ENCODE measurements at places on chromosomes 1 and 21.

GRCh38 chr21:28523367-28523766 lies 469.3 kb downstream of the LTN1 start:
- DNase-seq: no peak

DNA sequence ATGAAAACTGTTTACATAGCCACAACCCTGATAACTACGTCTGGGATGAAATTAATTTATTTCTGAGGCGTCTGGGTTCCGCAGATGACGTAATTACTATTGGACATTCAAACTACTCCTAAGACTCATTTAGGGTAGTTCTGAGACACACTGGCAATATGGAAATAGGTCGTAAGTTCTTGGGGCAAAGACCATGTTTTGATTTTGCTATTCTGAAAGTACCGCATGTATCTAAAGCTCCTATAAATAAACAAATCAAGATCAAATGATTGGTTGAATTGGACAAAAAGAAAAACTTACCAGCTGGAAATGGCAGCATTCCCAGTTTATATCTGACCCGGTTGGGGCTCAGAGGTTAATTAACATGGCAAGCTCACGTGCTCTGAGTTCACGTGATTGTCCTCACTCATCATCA lies 74.3 kb downstream of the DHRS3 start:
- DNase-seq: no peak

DNA sequence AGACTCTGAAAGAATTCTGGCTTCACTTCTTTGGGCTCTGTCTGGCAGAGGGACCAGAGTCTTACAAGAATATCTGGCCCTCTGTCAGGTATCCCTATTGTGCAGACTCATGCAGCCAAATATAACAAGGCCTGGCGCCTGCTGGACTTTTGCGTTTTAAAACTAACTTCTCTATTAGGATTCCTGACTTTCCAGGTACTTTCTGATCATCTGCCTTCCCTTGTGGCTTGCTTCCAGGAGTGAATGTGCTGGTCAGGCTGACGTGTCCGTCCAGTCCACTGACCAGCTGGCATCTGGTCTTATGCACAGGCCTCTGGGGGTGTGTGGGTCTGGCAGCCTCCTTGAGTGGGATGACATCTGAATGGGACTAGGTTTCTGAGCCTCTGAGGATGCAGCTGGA lies 8.6 kb upstream of the RAB29 start:
- DNase-seq: no peak

GRCh38 chr1:10624256-10625050 lies 149.7 kb downstream of the PEX14 start:
- DNase-seq: no peak

DNA sequence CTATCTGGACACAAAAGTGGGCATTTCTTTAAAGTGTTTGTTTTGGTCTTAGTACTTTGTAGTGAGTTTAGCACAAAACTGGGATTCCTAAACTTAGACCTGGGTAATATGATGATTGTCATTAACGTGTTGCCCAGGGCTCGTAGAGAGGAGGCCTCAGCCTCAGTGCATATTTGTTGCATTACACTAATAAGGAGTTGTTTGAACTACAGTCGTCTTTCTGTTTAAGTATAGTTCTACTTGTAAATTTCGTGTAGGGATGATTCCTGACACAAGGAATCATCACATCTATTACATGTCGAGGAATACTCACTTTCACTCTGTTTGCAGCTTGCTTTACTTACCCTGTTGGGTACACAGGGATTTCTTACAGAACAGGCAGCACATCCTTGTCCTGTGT lies 85.0 kb downstream of the PRDM2 start:
- no peak for DNase-seq

GRCh38 chr1:110003747-110004428 lies 19.3 kb downstream of the AHCYL1 start:
- peak; percentile 52 for DNase-seq

- DNase-seq: no peak
Measured at GRCh38 chr1:164704954-164705353, 146.0 kb downstream of the PBX1 start.

DNA sequence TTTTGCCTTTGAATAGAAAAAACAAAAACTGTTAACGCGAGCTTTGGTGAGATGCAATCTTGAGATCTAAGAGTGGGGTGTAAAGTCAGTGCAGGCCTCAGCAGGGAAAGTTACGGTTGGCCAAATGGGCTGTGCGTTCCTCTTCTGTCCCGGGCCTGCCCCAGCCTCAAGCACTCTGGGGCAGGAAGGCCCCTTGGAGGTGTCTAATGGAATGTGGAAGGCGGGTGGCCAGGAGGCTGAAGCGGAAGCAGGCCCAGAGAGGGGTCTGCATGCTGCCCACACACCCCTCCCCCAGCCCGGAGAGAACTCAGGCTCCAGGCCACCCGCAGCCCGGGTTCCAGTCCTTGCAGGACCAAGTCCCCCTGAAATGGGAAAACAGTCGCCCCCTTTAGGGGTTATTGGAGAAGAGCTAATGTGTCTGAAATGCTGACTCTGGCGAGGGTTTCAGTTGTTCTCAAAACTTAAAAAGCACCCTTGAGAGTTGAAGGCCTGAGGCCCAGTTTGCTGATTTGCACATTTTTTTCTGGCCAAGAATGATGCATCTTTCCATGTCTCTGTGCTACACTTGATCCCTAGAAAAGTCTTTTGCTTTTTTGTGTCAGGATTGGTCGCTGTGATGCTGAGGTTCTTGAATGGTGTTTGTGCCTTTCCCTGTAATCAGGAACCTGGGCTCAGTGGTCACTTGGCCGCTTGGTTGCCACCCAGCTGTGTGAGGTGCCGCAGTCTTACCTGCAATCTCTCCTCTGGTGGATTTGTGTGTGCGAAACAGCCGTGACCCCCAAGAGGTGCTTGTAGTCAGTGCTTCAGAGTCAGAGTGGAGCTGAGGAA lies 2.0 kb downstream of the COL18A1 start:
- no peak for DNase-seq

- no peak for DNase-seq
Measured at GRCh38 chr1:59898927-59899326, 27.6 kb downstream of the CYP2J2 start.

DNA sequence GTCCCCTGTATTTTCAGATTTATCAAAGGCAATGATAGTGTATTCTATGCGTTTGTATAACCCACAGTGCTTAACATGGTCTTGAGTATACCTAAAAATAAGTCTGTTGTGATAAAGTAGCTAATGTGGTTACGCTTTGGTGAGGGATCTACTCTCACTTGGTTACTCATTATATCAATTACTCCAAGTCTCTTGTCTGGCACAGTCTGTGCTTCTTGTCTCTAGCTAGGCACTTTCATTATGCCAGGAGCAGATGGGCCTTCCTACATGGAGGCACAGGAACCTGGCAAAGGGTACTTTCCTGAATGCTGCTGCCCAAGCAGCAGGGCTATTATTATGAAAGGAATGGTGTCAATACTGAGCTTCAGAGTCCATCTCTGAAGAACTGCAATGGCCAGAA lies 4.2 kb upstream of the PTPN22 start:
- DNase-seq: no peak

GRCh38 chr1:24683713-24684162 lies 40.6 kb downstream of the SRRM1 start:
- no peak for DNase-seq

- DNase-seq: no peak
Measured at GRCh38 chr1:209367061-209367772, 216.3 kb upstream of the CAMK1G start.

DNA sequence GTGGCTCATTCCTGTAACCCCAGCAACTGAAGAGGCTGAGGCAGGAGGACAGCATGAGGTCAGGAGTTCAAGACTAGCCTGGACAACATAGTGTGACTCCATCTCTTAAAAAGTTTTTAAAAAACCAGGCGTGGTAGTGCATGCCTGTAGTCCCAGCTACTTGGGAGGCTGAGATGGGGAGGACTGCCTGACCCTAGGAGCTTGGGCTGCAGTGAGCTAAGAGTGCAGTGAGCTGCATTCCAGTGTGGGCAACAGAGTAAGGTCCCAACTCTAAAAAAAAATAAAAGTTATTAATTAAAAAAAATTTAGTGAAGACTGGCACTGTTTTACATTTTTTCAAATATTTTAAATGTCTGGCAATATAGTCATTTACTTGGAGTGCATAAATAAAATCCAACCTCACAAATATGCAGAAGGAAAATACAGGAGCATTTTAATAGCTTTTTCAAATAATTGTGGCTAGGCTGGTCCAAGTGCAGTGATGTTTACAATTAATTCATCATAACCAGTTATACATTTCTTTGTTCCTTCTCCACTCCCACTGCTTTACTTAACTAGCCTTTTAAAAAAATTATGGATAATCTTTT lies 10.8 kb downstream of the ZBTB8OS start:
- DNase-seq: no peak

- DNase-seq: no peak
Measured at GRCh38 chr21:36891692-36892091, 74.8 kb downstream of the HLCS start.

DNA sequence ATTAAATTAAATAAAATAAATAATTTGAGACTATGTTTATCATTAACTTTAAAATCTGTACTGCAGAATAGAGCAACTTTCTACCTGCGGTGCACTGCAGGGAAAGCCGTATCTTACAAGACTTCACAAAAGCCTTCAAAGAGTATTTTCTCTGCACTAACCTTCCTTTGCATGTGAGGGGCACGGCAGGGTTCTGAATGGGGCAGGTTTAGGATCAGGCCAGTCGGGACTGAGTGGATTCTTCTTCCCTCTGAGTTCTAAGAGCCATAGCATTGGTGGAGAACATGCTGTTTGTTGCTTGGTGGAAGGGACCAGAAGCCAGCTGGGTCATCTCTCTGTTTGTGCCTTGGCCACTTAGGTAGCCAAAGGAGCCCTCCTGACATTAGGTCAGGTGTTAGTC lies 55.2 kb upstream of the LGALS8 start:
- DNase-seq: no peak

- DNase-seq: no peak
Measured at GRCh38 chr21:44625756-44626155, 1.1 kb upstream of the KRTAP10-9 start.

GRCh38 chr21:46357335-46357604 lies 33.3 kb downstream of the PCNT start:
- no peak for DNase-seq

DNA sequence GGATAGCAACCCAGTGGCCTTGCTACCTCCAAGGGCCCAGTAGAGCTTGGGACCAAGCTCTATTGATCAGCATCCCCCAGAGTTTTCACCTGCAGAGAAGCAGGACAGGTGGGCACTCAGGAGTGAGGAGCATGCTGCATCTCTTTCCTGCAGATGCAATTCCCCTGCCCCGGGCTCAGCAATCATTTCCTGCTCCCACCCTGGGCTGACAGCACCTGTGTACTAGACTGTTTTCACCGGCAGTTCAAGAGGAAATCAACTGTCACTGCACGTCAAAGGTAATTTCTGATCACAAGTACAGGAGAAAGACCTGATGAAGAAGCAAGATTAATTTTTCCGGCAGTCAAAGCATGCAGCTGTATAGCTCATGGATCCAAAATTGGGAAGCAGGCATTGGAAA lies 8.8 kb upstream of the NT5C1A start:
- DNase-seq: no peak

DNA sequence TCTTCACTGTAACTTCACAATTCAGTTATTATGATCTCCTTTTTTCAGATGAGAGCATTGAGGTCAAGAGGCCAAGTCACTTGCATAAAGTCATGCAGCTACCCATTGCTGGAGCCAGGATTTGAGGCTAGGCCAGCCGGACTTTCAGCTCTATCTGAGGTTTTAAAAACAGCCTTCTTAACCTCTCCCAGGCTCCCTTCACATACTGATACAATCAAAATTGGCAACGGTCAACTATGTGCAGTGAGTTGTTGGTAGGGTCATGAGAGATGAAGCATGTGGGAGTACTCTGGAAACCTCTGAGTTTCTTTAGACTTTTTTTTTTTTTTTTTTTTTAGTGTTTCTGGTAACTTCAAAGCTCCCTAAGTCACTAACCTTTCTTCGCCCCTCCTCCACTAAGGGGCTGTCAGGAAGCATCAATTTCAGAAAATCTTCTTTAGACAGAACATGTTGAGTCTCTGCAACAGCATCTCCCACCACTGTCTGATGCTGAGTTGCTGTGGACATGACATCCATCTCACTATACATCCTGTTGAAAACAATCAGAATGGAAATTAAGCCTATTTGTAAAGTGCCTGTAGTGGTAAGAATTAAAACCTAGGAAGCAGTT lies 201.8 kb downstream of the SIPA1L2 start:
- DNase-seq: no peak

- no peak for DNase-seq
Measured at GRCh38 chr1:5343256-5344020, 648.8 kb downstream of the NPHP4 start.

DNA sequence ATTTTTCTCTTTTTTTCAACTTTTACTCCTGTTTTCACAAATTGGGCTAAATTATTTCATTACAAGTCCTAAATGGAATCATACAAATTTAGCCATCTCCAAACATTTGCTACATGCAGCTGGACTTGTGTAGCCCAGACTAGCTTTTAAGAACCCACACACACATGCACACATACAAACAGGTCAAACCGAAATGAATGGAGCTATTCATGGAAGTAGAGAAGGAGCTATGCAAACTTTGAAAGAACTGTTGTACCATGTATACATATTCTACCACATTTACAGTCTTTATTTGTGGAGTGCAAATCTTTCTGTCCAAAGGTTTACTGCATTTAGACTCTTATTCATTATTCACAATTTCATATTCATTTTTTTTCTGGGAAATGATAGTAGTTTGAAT lies 189.1 kb upstream of the RNPC3 start:
- no peak for DNase-seq

DNA sequence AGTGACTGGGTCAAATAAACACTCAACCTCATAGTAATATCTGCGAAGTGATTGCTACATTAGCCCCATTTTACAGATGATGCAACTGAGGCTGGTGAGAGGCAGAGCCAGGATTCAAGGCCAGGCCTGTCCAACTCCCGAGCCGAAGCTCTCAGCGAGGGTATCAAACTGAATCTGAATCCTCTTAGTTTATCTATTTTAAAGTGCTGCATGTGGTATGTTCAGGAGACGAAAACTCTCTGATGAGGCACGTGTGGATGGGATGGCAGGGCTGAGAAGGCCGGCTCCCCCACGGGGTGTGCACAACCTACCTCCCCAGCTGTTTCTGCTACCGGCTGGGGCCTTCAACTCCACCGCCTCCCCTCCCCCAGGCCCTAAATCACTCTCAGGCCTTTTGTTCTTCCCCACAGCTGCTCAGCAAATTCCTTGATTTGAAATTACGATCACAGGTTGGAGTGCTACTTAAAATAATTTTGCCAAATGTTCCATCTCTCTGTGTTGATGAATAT lies 171.8 kb downstream of the TOMM20 start:
- no peak for DNase-seq

- DNase-seq: no peak
Measured at GRCh38 chr1:57553666-57554065, 129.8 kb upstream of the DAB1 start.

DNA sequence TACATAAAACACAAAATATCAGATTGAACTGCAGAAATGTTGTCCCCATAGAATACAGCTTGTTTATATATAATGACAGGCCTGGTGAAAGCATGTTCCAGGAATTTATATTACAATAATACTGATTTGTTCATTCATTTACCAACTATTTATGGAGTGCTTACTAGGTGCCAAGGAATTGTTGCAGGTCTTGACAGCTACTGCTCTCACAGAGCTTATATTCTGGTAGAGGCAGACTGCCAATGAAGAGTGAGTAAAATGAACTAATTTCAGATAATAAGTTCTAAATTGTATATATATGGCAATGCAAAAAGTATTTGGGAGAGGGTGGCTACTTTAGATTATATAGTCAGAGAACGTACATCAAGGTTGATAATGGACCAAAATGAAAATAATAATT lies 152.0 kb downstream of the COQ8A start:
- DNase-seq: no peak

Data from DMS79 (cell line).